ENCODE measurements at places on chromosomes 4 and X.
A peak's percentile ranks its signal among the peaks of the same experiment; 100 is the strongest.

GRCh38 chr4:2077537-2078460 lies 18.7 kb downstream of the NAT8L start:
- no peak for DNase-seq

- DNase-seq = peak; percentile 13
Observed at GRCh38 chr4:83082777-83083176, 31.8 kb downstream of the PLAC8 start.

GRCh38 chr4:26281881-26282280 lies 38.9 kb upstream of the RBPJ start:
- peak; percentile 5 for DNase-seq

DNA sequence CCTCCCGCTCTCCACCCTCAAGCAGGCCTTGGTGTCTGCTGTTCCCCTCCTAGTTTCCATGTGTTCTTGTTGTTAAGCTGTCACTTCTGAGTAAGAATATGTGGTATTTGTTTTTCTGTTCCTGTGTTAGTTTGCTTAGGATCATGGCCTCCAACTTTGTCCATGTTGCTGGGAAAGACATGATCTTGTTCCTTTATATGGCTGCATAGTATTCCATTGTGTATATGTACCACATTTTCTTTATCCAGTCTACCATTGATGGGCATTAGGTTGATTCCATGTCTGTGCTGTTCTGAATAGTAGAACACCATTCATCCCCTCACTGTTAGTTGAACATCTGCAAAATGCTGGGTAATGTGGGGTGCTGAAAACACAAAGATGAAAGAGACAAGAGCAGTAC lies 222.9 kb downstream of the PALLD start:
- DNase-seq = no peak

DNA sequence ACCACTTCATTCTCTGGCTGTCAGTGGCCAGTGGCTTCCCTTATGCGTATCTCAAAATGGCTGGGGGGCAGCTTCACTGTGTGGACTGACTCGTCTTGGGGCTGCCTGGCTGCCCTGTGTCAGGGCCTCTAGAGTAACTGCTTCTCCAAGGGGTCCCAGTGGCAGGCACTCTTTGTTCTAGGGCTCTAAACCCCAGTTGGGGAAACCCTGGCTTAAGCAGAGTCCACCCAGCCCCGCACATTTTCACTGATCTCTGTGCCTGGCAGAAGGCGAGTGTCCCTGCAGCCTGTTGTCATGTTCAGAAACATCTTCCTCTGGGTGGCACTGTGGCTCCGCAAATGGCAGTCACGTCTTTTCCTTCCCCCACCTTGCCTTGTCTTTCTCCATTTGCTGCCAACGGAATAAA lies 59.7 kb downstream of the NBDY start:
- DNase-seq = no peak

- peak; percentile 92 for DNase-seq
Observed at GRCh38 chrX:151697522-151697921, 2.3 kb downstream of the PRRG3 start.

- no peak for DNase-seq
Observed at GRCh38 chrX:97096385-97096784, 212.7 kb downstream of the RPA4 start.

- no peak for DNase-seq
Observed at GRCh38 chrX:53135581-53135980, 41.6 kb downstream of the KANTR start.

DNA sequence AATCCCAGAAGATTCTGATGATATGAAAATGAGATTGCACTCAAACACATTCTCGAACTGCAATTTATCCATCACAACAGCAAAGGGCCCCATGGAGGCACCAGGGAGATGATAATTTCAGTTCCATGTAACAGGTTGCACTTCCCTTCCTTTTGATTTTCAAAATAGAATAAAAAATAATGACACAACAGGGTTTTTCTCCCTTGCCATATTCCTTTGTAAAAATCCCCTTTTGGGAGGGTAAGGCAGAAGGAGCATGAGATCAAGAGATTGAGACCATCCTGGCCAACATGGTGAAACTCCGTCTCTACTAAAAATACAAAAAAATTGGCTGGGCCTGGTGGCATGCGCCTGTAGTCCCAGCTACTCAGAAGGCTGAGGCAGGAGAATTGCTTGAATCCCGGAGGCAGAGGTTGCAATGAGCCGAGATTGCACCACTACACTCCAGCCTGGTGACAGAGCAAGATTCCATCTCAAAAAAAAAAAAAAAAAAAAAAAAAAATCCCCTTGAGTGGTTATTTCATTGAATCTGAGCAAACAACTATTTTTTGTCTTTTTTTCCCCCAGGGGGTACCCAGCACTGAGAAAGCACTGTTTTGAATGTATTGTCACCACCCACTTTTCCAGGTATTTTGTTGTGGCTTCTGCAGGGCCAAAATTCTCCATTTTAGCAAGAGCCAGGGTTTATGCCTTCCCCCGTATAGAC lies 26.7 kb downstream of the TBC1D9 start:
- DNase-seq = no peak

DNA sequence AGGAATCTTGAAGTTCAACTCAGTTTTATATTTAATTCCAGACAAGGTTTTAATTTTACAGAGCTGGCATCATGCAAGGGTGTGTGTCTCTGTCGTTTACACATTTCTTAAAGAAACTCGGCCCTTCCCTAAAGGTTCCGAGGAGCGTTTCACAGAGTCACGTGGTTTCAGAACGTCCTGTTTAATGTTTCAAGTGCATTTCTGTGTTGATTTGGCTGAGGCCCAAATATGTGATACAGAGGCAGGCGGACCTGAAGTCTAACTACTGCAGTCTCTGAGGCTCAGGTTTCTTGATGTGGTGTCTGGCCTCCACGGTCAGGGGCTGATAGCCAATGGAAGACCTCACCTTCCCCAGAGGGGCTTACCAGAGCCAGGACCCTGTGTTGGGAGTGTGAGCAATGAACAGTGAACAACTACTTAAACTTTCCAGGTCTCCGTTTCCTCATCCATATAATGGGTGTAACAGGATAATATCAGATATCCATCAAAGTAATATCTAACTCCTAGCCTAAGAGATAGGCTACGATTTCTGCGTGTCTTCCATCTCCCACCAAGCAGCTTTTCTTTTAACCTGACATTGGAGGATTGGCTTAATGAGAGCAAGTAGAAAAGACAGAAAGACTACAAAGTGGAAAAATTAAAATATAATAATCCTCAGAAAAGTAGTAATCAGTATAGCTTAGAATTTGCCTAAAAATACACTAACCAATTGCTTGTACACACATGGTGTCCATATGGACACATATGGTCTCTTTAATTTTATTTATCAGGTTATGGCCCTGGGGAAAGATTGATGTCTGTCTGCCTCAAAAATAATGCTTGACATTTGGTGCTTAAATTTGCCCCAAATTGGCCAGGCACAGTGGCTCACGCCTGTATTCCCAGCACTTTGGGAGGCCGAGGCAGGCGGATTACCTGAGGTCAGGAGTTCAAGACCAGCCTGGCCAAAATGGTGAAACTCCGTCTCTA lies 50.0 kb upstream of the TRIM2 start:
- DNase-seq = peak; percentile 60

GRCh38 chrX:42678133-42678532 lies 99.8 kb downstream of the PPP1R2C start:
- DNase-seq = peak; percentile 12

- peak; percentile 23 for DNase-seq
Observed at GRCh38 chrX:100319716-100320115, 90.4 kb downstream of the PCDH19 start.

DNA sequence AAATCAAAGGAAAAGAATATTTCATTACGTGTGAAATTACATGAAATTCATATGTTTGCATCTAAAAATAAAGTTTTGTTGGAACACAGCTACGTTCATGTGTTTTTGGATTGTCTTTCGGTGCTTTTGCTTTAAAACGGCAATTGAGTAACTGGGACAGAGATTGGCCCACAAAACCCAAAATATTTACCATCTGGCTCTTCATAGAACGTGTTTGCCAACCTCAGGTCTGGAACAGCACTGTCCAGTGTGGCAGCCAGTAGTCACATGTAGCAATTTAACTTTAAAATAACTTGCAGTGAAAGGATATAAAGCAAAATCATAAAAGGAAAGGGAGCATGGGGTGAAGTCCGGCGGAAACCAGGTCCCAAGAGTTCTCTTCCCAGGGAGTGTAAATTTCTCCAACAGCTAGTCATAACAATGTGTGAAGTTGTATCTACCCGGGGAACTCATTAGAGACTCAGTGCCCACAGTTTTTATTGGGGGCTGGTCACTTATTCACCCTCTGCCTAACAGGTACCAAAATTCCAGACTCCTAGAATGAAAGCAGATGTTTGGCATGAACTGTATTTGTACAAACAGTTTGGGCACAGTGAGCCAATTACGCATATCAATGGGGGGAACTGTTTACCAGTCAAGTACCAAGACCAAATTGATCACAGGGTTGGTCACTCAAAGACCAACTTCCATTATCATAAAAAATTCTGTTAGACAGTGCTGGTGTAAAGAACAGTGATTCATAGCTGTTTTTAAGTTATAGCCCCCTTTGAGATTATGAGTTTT lies 10.3 kb downstream of the OCIAD1 start:
- DNase-seq = no peak

DNA sequence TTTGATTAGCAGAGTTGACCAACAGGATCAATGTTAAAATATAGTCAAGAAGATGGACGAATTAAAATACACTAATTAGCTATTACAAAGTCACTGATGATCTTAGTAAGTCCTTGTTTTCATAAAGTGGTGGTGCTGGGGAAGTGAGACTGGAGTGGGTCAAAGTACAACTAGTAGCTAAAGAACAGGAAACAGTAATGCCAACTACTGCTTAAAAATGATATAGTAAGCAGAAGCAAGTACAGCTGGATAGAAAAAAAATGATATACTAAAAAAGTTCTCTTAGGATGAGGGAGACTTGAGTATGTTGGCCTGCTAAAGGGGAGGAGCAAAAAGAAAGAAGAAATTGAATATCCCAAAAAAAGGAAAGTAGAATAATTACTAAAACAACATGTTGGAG lies 580.8 kb upstream of the FTHL17 start:
- DNase-seq = no peak

- no peak for DNase-seq
Observed at GRCh38 chr4:123250843-123251242, 145.8 kb upstream of the SPRY1 start.

GRCh38 chr4:119002476-119002875 lies 113.8 kb downstream of the SYNPO2 start:
- no peak for DNase-seq

DNA sequence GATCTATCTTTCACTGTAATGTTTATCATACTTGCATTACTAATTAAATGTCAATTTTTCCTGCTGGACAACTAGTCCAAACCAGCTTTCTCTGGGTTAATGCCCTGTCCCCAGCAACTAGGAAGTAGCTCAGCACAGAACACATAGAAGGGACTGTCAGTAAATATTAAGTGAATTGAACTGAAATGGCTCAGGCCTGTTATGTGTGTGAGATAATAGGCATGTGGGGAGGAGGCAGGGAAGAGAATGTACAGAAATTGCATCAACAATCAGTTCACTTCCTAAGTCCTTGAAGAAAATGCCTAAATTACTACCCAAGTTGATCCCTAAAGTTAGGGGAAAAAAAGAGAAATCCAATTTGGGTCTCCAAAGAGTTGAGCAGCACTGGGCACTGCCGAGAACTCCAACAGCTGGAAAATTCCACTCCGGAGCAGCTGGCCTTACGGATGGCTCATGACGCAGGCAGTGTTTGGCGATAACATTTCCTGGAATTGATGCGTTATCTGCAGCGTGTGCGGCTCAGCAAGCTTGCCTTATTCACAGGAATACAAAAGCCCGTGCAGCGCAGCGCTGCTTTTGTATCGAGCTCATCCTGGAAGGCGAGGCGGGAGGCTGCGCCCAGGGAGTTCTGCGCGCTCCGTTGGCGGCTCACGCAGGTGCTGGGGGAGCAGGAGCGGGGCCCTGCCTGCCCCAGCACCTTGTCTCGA lies 297.3 kb upstream of the LCORL start:
- peak; percentile 1 for DNase-seq

DNA sequence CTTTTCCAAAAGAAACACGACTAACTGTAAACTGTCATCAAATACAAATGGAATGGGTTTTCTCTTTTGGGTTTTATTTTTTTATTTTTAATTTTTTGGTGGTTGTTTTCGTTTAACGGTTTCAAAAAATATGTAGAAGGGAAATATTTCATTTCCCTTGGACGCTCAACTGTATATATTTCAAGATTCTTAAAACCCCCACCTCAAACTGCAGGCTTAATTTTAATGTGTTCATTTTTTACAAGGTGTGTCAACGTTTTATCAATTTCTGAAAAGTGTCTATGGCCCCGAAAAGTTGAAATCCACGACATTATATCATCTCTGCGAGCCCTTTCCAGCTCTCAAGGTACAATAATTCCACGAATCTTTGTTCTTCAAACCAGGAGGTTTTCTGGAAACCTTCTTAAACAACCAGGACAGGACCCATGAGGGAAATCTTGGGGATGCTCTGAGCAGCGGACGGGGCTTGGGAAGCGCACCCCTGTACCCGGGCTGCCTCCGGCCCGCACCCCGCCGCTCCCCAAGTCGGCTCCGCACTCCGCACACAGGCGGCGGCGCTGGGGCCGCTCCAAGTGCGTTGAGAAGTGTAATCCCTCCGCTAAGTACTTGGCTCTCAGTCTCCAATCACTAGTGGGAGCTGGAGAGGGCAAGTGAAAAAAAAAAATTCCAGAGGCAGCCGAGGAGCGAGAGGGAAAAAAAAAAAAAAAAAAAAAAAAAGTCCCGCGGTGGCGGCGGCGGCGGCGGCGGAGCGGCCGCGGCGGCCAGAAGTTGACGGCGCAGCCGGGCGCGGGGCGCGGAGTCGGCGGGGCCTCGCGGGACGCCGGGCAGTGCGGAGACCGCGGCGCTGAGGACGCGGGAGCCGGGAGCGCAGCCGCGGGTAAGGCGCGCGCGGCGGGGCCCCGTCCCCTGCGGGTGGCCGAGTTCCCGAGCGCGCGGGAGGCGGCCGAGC lies at the start of gene BMPR1B:
Gene BMPR1B, plus strand, starts transcription at position 764 of the 949 bp plus-strand sequence. CDS start 346,470 bp downstream, outside the sequence.
- DNase-seq = peak; percentile 82

GRCh38 chr4:82090717-82091116 lies 283.1 kb downstream of the HNRNPD start:
- no peak for DNase-seq

DNA sequence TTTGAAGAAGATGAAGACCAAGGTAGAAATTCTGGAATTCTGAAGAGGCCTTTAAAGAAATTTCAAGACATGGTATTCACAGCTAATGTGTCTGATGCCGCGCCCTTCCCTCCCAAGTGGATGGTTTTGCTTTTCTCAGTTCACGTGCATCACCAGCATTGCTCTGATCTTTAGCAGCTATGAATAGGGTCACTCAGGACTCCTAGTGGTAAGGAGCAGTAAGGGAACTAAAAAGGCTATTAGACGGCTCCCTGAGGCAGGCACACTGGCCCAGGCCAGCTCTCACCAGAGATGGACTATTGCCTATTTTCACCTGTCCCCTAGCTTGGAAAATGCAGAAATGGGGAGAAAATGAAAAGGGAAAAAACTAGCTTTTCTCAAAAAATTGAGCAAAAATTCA lies 447.5 kb upstream of the RASGEF1B start:
- peak; percentile 33 for DNase-seq

- no peak for DNase-seq
Observed at GRCh38 chr4:8585721-8586212, 5.6 kb downstream of the GPR78 start.

DNA sequence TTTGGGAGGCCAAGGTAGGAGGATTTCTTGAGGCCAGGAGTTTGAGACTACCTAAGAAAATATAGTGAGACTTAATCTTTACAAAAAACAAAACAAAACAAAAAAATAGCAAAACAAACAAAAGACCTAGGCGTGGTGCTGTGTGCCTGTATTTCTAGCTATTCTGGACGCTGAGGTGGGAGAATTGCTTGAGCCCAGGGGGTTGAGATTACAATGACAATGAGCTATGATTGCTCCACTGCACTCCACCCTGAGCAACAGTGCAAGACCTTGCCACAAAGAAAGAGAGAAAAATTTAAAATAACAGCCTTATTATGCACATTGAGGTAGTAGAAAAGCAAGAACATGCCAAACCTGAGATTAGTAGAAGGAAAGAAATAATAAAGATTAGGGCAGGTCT lies 657.7 kb downstream of the PDHA2 start:
- no peak for DNase-seq
